ENCODE measurements at places on chromosomes 11 and 22.

DNA sequence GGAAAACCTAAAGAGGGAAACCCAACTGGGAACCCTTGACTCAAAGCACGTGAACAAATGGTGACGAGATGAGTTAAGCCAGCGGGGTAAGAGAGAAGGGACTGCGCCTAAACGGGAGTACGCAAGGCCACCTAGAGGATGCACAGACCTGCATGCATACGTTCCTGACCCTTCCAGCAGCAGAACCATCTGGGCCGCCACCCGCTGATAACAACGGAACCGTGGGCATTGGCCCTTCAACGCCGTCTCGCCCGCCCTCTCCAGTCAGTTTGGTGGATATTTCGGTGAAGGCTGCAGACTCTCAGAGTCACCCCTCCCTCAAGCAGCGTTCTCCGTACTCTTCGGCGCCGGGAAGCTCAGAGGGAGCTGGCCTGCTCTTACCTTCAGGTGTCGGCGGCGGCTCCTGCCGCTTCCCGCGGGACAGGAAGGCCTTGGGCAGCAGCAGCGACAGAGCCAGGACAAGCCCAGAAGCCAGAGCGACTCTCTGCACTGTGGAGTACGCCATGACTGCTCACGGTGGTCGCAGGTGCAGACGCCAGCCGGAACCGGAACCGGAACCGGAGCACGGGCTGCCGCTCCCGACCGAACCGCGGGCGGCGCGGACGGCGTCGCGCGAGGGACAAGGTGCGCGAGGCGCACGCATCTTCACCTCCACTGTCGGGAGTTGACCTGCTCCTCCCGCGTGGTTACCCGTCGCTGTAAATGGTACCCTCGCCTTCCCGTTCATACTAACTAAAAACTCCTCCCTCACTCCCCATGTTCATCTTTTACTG, at the start of gene RIC3:
TSS of gene RIC3 (minus strand) at position 541 of the 773 bp plus-strand sequence. CDS start at position 505, 36 bp downstream.
- no peak for DNase-seq

DNA sequence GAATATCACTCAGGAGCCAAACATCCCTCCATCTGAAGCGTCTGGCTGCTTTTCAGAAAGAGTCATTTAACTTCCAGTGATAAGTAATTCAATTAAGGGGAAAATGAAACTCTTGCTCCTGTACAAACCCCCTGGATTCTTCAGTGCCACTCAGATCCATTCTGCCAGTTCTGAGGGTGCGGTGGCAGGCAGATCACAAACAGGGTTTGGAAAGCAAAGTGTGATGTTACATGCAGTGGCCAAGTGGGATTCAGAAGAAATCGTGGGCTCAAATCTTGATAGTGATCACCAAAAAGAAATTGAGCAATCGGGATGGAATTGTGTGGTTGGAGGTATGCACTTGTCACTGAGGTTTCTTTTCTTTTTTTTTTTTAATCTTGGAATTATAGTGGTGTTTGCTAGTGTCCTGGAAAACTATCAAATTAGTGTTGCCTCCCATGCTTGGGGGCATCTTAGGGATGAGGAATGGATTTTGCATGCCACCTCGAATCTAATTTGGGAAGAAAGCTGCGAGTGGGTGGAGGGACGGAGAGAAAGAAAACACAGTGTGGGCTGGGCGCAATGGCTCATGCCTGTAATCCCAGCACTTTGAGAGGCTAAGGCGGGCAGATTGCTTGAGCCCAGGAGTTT, 22.5 kb upstream of the RTL6 start:
- DNase-seq = no peak

DNA sequence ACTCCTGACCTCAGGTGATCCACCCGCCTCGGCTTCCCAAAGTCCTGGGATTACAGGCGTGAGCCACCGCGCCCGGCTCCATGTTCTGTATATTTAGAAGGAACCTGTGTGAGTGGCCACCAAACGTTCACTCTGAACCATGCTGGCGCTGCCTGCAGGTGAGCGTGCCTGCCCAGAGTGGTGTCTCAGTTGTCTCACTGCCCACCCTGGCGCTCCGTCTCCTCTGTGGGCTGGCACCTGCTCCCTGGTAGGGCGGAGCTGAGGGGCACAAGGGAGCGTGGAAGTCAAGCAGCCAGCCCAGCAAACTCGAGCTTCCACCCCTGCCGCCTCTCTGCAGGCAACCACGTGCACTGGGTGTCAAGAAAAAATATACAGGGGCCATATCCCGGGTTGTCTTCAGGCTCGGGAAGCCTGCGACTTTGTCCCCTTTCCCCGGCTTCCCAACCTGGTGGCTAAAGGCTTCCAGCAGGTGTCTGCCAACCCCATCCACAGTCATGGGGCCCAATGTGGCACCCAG, 16.7 kb downstream of the TXN2 start:
- no peak for DNase-seq

DNA sequence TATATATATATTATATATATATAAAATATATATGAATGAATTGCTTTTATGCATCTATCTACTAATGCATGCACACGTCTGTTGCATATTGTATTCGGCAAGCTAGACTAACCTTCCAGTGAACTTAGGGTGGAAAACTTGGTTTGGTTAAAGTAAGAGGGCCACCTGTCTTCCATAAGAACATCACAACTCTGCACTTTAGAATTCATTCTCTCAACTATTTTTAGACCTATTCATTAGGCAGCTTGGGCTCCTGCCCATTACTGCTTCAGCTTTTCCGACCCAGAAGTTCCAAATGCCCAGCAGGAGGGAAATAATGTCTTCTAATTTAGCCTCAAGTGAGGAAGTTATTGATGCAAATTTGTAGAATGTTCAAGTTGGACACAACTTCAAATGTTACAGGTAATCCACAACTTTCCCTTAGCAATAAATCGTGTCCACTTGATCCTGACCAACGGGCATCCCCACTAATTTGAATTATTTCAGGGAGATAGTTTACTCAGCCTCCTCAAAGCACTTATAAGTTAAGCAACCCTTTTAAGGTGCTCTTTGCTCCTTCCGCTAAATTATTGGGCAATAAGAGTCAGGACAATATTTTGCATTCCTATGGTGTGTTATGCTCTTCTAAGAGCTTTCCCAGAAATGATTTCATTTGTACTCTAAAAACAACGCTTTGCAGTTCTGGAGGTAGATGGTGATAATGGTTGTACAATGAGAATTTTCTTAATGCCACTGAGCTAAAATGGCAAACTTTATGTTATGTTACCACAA, 132.3 kb downstream of the OPCML start:
- DNase-seq = no peak

- no peak for DNase-seq
Measured at GRCh38 chr11:74000307-74001133, 8.4 kb downstream of the UCP3 start.
